Activated CD4-positive, alpha-beta T cell treated with anti-CD3 and anti-CD28 coated beads, Interleukin-2, amount 10 ng/mL, durations not matched to agents 7 days and 5 days (primary cell): ENCODE measurements at places on chromosomes 3 and 15. TPM values are rescaled to one million over a fixed set of nuclear protein-coding genes. Genes with fewer than 3 reads are reported as not detected.
A peak's percentile ranks its signal among the peaks of the same experiment; 100 is the strongest.

- H3K4me3 ChIP-seq, result no peak overlapping the region
- no peaks in the 10 kb centered on the region for H3K36me3 ChIP-seq
- no peaks in the 10 kb centered on the region for H3K4me1 ChIP-seq
- no peak overlapping the region for H3K27ac ChIP-seq
These were observed 98.6 kb downstream of the OSBPL10 start for GRCh38 chr3:31882431-31882830.

- H3K4me1 ChIP-seq, result peaks cover 12% of the 10 kb centered on the region
- no peaks in the 10 kb centered on the region for H3K27me3 ChIP-seq
- H3K27ac ChIP-seq, result peak overlapping the region; percentile 28
- no peak overlapping the region for H3K4me3 ChIP-seq
- peaks cover 40% of the 10 kb centered on the region for H3K36me3 ChIP-seq
These were observed 39.3 kb downstream of the BDH1 start for GRCh38 chr3:197516517-197516889.

DNA sequence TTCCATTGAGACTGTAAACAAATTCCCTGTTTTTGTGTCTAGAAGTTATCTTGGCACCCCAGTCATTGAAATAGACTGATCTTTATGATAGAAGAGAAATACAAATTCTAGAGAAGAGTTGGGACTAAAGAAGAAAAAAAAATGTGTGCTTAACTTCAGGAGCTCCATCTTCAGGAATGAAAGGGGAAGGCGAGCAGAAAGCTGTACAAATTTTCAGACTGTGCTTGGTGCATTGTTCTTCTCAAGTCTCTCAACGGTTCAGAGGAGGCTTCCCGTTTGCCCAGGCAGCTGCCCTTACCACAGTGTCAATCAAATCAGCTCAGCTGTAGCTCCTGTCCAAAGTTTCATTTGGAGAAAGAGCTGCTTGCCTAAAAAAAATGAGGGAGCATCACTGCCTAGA is 41.7 kb downstream of the OXSM start:
- no peak overlapping the region for H3K27ac ChIP-seq
- peaks cover 15% of the 10 kb centered on the region for H3K27me3 ChIP-seq
- no peaks in the 10 kb centered on the region for H3K36me3 ChIP-seq
- peaks cover 4% of the 10 kb centered on the region for H3K4me1 ChIP-seq
- DNase-seq, result no peak
- no peak overlapping the region for H3K4me3 ChIP-seq

The CLRN1 gene
- total RNA-seq, result not detected

DNA sequence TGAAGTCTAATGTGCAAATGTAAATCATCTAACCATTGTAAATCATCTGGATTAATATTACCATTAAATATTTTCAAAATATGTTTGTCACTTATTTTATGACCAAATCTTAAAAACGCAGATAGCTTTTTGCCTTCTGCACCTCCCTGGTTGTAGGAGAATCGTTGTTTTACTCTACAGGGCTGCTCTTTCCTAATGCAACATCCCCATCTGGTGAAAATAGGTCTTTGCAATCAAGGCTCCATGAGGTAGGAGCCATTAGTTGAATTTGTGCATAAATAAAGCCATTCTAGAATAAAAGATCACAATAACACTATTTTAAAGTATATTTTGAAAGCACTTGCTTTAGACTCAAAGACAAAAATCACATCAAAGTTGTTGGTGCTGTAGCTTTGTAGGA is 535.6 kb upstream of the AGTR1 start:
- no peaks in the 10 kb centered on the region for H3K27me3 ChIP-seq
- no peaks in the 10 kb centered on the region for H3K36me3 ChIP-seq
- no peaks in the 10 kb centered on the region for H3K4me1 ChIP-seq
- H3K4me3 ChIP-seq, result no peak overlapping the region
- no peak for DNase-seq

The DNAJA4 gene
- 31.2 TPM for total RNA-seq

The ACAN gene
- not detected for total RNA-seq

GRCh38 chr3:109977897-109978296 is 640.6 kb upstream of the DPPA4 start:
- no peaks in the 10 kb centered on the region for H3K4me1 ChIP-seq
- no peak overlapping the region for H3K4me3 ChIP-seq
- H3K36me3 ChIP-seq, result no peaks in the 10 kb centered on the region
- no peak for DNase-seq
- H3K27me3 ChIP-seq, result no peaks in the 10 kb centered on the region

DNA sequence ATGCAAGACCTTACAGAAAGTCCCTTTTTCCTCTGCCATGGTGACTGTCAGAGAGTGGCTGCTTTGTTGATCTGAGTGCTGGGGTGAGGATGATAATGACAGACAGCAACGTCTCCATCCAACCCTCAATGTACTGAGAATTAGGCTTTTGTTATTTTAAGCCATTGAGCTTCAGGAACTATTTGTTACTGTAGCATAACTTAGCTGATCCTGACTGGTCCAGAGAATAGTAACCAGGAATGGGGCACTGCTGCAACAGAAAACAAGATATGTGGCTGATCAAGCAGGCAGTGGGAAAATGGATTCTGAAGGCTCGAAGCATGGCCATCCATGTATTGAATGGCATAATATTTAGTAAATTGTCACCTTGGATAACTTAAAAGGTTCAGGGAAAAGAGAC is 5.2 kb upstream of the KLF13 start:
- H3K27ac ChIP-seq, result no peak overlapping the region
- DNase-seq, result no peak
- H3K4me1 ChIP-seq, result peaks cover 68% of the 10 kb centered on the region
- no peaks in the 10 kb centered on the region for H3K27me3 ChIP-seq
- H3K4me3 ChIP-seq, result no peak overlapping the region
- peaks cover 30% of the 10 kb centered on the region for H3K36me3 ChIP-seq

DNA sequence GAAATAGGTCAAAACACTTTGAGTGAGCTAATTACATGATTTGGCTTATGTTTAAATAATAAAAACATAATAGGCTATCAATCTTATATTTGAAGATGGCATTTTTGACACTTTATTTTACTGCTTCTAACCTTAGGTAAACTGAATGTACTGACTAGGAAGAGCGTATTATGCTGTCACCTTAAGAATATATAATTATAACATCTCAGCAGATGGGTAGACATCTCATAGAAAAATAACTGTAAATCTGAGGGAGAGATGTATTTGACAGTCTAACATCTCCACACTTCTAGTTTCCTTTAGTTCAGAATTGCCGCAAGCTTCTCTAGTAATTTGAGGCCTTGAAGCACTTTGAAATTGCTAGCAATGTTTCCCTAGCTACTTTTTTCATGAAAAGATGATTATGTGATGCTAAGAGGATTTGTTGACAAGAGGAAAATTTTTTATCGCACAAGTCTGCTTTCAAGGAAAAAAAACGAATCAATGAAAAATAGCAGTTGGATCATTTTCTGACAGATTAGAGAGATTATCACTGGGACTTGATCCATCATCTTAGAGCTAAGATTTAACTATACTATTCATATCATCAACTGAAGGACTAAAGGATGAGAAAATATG is 238.2 kb upstream of the NAALADL2 start:
- DNase-seq, result no peak
- no peaks in the 10 kb centered on the region for H3K36me3 ChIP-seq
- H3K27me3 ChIP-seq, result no peaks in the 10 kb centered on the region
- H3K4me1 ChIP-seq, result no peaks in the 10 kb centered on the region
- no peak overlapping the region for H3K27ac ChIP-seq

The TRPM1 gene
- total RNA-seq, result not detected

GRCh38 chr3:72034986-72035385 is 250.0 kb upstream of the PROK2 start:
- no peak overlapping the region for H3K4me3 ChIP-seq
- peaks cover 3% of the 10 kb centered on the region for H3K27me3 ChIP-seq
- no peaks in the 10 kb centered on the region for H3K36me3 ChIP-seq
- H3K27ac ChIP-seq, result no peak overlapping the region
- no peak for DNase-seq
- H3K4me1 ChIP-seq, result peaks cover 6% of the 10 kb centered on the region

GRCh38 chr15:39451121-39451688 is 129.7 kb upstream of the THBS1 start:
- no peak overlapping the region for H3K4me3 ChIP-seq
- no peaks in the 10 kb centered on the region for H3K4me1 ChIP-seq
- DNase-seq, result no peak
- no peak overlapping the region for H3K27ac ChIP-seq

DNA sequence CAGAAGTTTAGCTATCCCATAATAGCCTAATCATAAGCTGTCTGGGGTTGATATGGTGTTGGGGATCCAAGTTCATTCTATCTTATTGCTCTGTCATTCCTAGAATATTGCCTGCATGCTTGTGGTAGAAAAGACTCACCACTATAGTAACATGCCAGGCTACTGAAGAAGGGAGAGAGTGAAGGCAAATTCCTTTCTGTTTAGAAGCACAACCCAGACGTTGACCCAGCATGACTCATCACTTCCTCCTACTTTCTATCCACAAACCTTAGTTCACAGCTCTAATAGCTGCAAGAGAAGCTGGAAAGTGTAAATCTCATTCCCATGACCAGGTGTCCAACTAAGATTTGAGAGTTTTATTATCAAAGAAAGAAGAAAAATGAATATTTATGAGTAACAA is 57.8 kb upstream of the NMD3 start:
- DNase-seq, result no peak
- no peaks in the 10 kb centered on the region for H3K36me3 ChIP-seq
- H3K4me1 ChIP-seq, result no peaks in the 10 kb centered on the region
- no peak overlapping the region for H3K27ac ChIP-seq
- no peaks in the 10 kb centered on the region for H3K27me3 ChIP-seq
- no peak overlapping the region for H3K4me3 ChIP-seq

GRCh38 chr15:57772223-57772957 is 65.9 kb downstream of the POLR2M start:
- peaks cover 2% of the 10 kb centered on the region for H3K27me3 ChIP-seq
- no peak overlapping the region for H3K4me3 ChIP-seq
- peaks cover 41% of the 10 kb centered on the region for H3K4me1 ChIP-seq
- no peak overlapping the region for H3K27ac ChIP-seq
- H3K36me3 ChIP-seq, result peaks cover 1% of the 10 kb centered on the region

- no peak overlapping the region for H3K27ac ChIP-seq
- no peak for DNase-seq
- peaks cover 55% of the 10 kb centered on the region for H3K4me1 ChIP-seq
- H3K27me3 ChIP-seq, result no peaks in the 10 kb centered on the region
These were observed 7.3 kb upstream of the MAPK6 start for GRCh38 chr15:52011711-52012144.

The NECTIN3 gene
- total RNA-seq, result 4.8 TPM

DNA sequence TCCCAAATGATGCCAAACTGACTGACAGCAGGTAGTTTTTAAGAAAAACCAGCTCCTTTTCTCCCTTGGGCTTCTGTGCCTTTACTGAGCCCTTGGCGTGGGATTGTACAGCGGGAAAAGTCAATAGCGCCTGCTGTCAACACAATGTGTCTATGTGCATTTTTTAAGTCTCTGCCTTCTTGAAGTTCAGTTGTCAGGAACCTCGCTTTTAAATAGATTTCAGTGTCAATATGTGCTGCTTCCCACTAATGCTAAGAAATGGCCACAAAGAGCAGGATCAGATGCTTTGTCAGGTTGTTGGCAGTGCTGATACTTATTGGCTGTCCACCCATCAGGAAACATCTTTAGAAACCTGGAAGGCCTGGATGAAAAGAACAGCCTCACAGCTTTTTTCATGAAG is 424.4 kb downstream of the C3orf38 start:
- no peaks in the 10 kb centered on the region for H3K27me3 ChIP-seq
- no peaks in the 10 kb centered on the region for H3K36me3 ChIP-seq
- DNase-seq, result no peak
- H3K27ac ChIP-seq, result no peak overlapping the region
- no peaks in the 10 kb centered on the region for H3K4me1 ChIP-seq
- no peak overlapping the region for H3K4me3 ChIP-seq

- no peaks in the 10 kb centered on the region for H3K27me3 ChIP-seq
- no peak overlapping the region for H3K4me3 ChIP-seq
- H3K27ac ChIP-seq, result no peak overlapping the region
- H3K4me1 ChIP-seq, result no peaks in the 10 kb centered on the region
- DNase-seq, result no peak
- no peaks in the 10 kb centered on the region for H3K36me3 ChIP-seq
These were observed 786.4 kb downstream of the MCTP2 start for GRCh38 chr15:95017666-95018328.

The PTPRG gene
- not detected for total RNA-seq

- no peaks in the 10 kb centered on the region for H3K27me3 ChIP-seq
- no peak overlapping the region for H3K4me3 ChIP-seq
- no peaks in the 10 kb centered on the region for H3K36me3 ChIP-seq
These were observed 12.1 kb downstream of the KIF9 start for GRCh38 chr3:47270526-47270925.

DNA sequence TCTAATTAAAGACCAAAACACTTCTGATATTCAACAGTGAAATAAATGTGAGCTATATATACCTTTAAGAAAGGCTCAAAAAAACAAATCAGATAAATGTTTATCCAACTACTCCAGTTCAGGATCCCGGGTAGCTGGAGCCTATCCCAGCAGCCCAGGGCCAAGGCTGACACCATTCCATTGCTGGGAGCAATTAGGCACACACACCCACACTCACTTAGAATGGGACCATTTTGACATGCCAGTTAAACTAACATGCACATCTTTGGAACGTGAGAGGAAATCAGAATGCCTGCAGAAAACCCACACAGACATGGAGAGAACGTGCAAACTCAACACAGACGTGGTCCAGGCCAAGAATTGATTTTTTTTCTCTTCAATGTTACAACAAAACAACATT is 30.0 kb upstream of the PLSCR4 start:
- no peak overlapping the region for H3K4me3 ChIP-seq
- H3K27ac ChIP-seq, result no peak overlapping the region
- no peak for DNase-seq
- no peaks in the 10 kb centered on the region for H3K4me1 ChIP-seq

DNA sequence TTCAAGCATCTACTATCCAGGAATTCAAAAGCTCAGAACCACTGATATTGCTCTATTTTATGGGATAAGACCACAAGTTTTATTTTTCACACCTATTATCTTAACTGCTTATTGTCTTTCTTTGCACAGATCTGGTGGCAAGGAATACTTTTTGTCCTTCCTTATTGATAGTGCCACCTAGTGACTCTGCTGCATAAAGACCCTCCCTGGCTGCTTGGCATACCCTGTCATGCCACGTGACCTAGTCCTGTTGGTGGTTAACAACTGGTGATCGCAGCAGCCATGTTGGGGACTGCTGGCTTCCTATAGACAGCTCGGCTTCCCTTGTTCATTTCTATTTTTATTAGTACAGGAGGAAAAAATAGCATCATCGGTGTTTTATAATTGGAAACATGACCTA is 236.3 kb downstream of the MEX3B start:
- no peak overlapping the region for H3K27ac ChIP-seq
- no peaks in the 10 kb centered on the region for H3K27me3 ChIP-seq
- no peak overlapping the region for H3K4me3 ChIP-seq

DNA sequence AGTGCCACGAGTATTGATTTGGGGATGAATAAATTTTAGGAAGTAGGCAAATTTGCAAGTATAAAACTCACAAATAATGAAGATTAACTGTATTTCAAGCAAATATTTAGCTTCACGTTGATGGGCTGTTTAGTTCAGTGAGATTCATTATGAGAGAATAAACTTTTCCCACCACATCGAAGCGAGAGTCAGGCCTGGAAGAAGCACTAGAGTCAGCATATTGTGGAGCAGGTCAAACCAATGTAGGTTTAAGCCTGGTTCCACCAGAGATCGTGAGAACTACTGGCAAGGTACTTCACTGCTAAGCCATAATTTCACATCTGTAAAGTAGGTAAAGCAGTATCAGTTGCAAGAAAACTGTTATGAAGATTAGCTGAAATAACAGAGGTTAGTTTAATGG is 22.3 kb downstream of the WDR49 start:
- H3K36me3 ChIP-seq, result no peaks in the 10 kb centered on the region
- H3K27me3 ChIP-seq, result no peaks in the 10 kb centered on the region
- H3K4me1 ChIP-seq, result no peaks in the 10 kb centered on the region
- no peak overlapping the region for H3K27ac ChIP-seq

GRCh38 chr3:12999147-13000140 is 73.8 kb downstream of the IQSEC1 start:
- H3K4me3 ChIP-seq, result no peak overlapping the region
- DNase-seq, result no peak
- no peak overlapping the region for H3K27ac ChIP-seq
- no peaks in the 10 kb centered on the region for H3K27me3 ChIP-seq

The ASB14 gene
- total RNA-seq, result not detected
